NCI-H69 (cell line): ENCODE measurements at places on chromosomes 7 and 10.

DNA sequence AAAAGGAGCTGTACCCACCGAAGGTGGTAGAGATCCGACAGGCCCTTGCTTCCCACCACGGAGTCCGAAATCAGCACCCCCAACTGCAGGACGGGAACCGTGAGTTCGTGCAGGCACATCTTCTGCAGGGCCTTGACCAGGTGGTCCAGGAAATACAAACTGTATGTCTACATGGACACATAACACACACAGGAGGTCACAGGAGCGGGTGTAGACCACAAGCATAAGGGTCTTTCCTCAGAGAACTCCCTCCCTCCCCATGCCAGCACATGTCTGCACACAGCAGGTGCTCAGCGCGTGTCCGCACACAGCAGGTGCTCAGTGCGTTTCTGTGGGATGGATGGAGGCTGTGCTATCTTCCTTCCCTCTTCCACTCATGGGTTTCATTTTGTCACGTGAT, 69.7 kb downstream of the CFAP46 start:
- DNase-seq: no peak

DNA sequence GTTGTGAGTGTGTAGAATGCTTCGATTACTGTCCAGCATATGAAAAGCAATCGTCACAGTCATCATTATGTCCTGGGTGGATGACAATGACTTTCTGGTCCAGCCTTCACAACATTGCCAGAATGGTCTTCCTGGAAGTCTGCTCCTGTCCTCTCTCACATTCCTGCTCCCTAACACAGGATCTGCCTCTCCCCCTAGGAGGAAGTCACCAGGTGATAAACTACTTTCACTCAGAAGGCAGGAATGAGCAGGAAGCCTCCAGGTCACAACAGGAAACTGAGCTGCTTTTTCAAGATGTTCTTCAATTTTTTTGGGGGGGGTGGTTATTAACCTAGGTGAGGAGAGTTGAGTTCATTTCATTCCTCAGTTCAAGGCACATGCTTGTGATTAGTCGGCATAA, 13.6 kb upstream of the GPNMB start:
- DNase-seq: peak; percentile 29

DNA sequence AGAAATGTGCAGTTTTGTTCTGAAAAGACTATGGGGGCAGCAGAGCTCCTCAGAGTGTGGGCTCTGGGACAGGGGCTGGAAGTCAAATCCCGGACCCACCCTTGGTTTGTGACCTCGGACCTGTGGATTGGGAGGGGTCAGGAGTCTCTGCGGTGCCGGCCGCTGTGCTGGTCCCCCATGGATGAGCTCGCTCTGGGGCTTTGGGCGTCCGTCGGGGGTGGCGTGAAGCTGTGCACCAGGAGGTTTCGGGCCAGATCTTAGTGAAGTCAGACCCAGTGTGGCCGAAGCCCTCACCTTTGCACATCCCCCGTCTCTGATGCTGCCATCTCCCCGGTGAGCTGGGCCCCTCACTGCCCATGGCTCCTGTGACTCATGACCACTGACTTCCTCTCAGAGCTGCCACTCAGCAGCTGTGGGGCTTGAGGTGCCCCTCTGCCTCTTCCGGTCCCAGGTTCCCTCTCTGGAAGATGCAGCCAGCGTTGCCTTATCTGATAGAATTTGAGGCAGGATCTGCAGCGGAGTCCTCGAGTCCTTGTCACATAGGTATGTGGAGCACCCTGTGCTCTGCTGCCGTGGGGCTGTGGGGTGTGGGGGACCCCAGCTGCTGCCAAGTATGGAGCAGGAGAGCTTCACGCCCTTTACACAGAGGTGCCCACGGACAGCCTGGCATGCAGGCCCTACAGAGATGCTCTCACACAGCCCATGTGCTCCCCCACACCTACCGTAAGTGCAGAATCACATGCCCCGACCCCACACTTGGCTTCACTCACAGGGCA, 11.4 kb upstream of the SCART1 start:
- DNase-seq: no peak

DNA sequence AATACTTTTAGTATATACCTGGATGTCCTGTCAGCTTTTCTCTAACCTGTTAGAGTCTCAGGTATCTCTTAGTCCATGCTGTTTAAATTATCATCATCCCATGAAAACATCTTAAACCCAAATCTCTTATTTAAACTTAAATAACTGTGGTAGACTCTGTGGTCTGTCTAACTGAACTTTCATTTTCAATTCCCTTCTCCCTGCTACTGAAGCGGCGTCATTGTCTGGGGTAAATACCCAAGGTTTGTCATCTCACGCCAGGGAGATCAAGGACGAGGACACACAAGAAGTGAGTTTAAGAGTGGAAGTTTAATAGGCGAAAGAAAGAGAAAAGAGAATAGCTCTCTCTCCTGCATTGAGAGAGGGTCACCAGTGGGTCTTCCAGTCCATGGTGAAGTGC, 804.4 kb upstream of the CELF2 start:
- DNase-seq: no peak

DNA sequence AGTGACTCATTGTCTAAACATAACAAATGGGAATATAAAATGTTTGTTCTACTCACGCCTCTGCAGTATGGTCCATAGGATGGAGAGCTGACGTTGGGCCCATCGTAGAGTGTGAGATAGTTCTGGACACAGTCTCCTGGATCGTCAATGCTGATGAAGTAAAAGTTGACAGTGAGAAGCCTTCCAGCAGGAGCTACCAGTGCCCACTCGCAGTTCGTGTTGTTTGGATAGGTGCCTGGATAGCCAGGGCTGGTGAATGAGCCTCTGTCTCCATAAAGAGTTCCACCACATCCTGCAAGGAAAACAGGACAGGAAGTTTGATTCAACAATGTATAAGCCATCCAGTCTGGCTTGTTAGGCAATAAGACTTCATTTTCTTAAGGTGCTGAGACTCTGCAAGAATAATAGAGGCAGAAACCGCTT, 79.6 kb downstream of the OR13A1 start:
- DNase-seq: no peak

DNA sequence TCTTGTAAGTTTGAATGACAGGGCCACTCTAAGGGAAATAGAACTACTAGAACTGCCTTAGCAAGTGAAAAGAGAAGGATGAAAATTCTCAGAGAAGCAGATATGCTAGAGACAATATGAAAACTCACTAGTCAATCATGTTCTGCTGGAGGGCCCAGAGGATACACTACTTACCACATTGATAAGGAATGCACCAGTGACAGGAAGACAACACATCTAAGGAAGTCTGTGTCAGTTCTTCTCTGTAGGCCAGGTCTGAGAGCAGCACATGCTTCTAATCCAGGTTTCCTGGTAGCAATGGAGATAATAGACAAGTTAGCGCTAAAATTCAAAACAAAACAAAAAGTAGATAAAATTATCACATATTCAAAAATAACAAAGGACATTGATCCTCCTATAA, 235.2 kb upstream of the AKR1E2 start:
- no peak for DNase-seq

DNA sequence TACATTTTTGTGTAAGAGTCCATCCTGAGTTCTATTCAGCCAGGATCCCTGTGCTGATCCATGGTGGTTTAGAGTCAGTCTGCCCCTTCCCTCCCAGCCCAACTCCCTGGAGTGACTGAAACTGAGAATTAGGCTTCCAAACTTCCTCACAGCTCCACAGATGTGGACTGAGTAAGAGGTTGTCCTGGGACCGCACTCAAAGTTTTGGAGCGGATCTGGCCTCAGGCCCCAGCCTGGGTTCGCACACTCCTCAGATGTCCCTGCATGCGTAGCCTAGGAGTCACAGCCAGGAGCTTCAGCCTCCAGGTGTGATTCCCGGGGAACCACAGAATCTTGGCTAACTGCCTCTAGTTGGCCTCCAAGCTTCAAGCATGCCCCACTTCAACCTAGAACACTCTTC, 218.1 kb downstream of the C7orf25 start:
- no peak for DNase-seq

DNA sequence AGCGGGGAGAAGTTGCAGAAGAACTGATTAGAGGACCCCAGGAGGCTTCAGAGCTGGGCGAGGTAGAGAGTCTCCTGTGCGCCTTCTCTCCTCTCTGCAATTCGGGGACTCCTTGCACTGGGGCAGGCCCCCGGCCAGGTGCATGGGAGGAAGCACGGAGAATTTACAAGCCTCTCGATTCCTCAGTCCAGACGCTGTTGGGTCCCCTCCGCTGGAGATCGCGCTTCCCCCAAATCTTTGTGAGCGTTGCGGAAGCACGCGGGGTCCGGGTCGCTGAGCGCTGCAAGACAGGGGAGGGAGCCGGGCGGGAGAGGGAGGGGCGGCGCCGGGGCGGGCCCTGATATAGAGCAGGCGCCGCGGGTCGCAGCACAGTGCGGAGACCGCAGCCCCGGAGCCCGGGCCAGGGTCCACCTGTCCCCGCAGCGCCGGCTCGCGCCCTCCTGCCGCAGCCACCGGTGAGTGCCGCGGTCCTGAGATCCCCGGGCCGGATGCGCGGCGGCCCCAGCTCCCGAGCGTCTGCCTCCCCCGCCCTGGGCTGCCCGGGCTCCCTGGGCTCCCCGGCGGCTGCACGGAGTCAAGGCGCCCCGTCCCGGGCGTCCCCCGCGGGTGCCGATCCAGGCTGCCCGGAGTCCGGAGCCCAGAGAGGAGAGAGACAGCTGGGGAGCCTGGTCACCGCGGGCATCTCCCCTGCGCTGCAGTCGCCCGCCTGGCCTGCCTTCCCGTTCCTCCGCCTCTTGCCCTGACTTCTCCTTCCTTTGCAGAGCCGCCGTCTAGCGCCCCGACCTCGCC, at the start of gene PLAU:
Gene PLAU (plus strand): TSS at position 369 of the 789 bp plus-strand sequence. CDS start 424 bp downstream, outside the sequence.
- peak; percentile 50 for DNase-seq

- no peak for DNase-seq
Observed at GRCh38 chr7:28165261-28165660, 15.3 kb downstream of the JAZF1 start.

- DNase-seq: no peak
Observed at GRCh38 chr10:77737608-77738007, 100.0 kb upstream of the KCNMA1 start.

DNA sequence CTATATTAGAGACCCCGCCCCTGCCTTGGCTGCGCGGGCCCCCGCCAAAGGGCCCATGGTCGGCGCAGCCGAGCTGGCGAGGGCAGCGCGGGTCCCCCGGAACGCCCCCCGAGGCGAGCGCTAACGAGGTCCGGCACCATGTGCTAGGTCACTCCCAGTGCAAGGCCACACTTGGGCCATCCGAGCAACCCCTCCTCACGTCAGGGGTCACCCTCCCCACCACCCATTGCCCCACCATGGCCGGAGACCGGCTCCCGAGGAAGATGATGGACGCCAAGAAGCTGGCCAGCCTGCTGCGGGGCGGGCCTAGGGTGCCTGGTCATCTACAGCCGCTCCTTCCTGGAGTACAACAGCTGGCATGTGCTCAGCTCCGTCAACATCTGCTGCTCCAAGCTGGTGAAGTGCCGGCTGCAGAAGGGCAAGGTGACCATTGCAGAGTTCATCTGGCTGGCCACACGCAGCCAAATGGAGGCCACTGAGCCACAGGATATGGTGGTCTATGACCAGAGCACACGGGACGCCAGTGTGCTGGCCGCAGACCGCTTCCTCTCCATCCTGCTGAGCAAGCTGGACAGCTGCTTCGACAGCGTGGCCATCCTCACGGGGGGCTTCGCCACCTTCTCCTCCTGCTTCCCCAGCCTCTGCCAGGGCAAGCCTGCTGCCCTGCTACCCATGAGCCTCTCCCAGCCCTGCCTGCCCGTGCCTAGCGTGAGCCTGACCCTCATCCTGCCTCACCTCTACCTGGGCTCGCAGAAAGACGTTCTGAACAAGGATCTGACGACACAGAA, 12.4 kb upstream of the SEC24C start:
- no peak for DNase-seq

DNA sequence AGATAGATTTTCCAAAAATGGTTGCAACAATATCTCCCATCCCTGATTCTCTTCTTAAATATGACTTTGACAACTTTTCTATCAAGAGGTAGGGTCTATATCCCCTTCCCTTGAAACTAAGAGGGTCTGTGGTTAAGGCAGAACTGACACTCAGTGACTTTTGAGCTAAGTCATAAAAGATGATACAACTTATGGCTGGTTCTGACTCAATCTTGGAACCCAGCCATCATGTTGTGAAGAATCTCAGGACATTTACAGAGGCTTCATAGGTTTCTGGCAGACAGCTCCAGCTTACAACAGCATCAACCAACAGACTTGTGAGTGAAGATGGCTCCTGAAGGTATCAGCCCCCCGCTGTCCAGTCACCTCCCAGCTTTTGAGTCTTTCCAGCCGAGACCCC, 203.5 kb downstream of the RNLS start:
- DNase-seq: no peak

GRCh38 chr7:45456105-45456504, 118.1 kb upstream of the ADCY1 start:
- peak; percentile 23 for DNase-seq

DNA sequence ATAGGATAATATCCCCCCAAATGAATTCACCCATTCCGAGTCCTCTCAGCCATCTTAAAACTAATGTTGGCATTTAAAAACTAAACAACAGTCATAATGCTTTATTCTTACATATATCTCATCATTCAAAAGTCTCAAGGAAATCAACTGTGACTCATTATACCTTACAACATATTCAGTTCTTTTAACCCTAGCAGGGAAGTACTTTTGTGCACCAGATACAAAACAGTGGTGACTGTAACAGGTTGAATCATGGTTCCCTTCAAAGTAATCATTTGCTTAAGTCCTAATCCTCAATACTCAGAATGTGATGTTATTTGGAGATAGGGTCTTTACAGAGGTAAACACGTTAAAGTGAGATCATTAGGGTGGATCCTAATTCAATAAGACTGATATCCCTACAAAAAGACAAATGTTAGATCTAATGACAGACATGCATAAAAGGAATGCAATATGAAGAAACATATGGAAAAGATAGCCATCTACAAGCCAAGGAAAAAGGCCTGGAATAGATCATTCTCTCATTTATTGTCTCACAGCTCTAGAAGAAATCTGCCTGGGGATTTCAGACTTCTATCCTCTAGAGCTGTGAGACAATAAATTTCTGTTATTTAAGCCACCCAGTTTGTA, 42.3 kb downstream of the RELN start:
- DNase-seq: no peak

- DNase-seq: no peak
Observed at GRCh38 chr7:67359900-67360299, 363.3 kb downstream of the TYW1 start.

GRCh38 chr10:95793401-95794045, 37.6 kb downstream of the ENTPD1 start:
- no peak for DNase-seq

GRCh38 chr7:11810043-11810625, 21.9 kb downstream of the THSD7A start:
- no peak for DNase-seq
